ENCODE measurements at places on chromosomes 1 and 21.

DNA sequence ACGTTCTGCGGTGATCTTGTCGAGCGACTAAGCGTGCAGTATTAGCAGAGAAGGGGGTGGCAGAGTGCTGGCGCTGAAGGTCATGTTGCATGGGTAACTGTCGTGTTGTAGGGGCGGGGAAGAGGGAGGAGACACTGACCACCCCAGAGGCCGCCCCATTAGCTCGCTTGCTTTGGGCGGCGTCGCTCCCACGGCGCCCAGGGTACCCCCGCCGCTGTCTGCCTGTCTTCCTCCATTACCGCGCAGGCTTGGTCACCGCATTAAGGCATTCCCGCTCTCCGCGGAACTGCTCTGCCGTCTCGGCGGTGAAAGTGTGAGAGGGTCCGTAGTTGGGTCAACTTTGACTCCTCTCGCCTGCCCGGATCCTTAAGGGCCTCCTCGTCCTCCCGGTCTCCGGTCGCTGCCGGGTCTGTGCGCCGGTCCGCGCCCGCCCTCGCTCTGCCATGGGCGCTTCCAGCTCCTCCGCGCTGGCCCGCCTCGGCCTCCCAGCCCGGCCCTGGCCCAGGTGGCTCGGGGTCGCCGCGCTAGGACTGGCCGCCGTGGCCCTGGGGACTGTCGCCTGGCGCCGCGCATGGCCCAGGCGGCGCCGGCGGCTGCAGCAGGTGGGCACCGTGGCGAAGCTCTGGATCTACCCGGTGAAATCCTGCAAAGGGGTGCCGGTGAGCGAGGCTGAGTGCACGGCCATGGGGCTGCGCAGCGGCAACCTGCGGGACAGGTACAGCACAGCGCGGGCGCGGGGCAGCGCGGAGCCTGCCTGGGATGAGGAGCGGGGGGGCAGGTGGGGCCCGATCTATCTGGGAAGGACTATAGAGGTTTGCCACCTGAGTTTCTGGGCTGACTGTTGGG lies at the start of gene MTARC2:
Gene MTARC2 (plus strand): TSS at position 234 of the 846 bp plus-strand sequence. CDS start 210 bp downstream, at position 444.
- peaks cover 28% of the 10 kb centered on the region for H3K27me3 ChIP-seq
- H3K4me1 ChIP-seq = peaks cover 14% of the 10 kb centered on the region
- no peak within 1 kb of the TSS for H3K27ac ChIP-seq
- no peaks in the 10 kb centered on the region for H3K36me3 ChIP-seq
- no peak for DNase-seq
- peak within 1 kb of the TSS; percentile 74 for H3K4me3 ChIP-seq

GRCh38 chr1:177429234-177429633 lies 258.5 kb downstream of the BRINP2 start:
- no peak overlapping the region for H3K27ac ChIP-seq
- no peaks in the 10 kb centered on the region for H3K4me1 ChIP-seq

DNA sequence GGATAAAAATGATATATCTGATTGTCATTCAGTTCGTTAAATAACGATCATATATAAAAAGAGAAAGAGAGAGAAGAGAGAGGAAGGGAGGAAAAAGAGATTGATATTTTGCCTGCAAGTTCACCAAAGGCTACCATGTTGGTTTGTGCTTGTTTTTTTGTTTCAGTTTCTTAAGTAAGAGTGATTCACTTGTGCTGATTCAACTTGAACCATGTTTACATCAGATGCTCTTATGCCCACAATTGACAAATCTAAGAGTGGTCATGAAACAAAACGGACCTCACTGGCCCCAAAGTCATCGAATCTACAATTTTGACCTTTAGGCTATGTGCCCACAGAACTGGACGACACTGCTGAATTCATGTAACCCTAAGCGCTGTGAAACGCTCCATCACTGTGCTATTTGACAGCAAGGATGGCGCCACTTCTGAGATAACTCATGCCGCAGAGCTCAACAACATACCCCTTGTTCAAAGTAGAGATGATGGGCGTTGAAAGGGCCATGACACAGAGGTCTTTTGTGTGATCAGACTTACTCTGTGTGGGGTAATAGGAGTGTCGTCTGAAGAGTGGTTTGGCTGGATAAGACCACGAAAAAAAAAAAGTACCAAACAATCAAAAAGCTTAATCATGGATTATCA lies 481.4 kb downstream of the SETD4 start:
- no peaks in the 10 kb centered on the region for H3K36me3 ChIP-seq
- H3K27ac ChIP-seq = no peak overlapping the region
- H3K27me3 ChIP-seq = peaks cover 3% of the 10 kb centered on the region
- no peaks in the 10 kb centered on the region for H3K4me1 ChIP-seq

- H3K27me3 ChIP-seq = no peaks in the 10 kb centered on the region
- H3K4me1 ChIP-seq = peaks cover 3% of the 10 kb centered on the region
- H3K27ac ChIP-seq = no peak overlapping the region
- no peaks in the 10 kb centered on the region for H3K36me3 ChIP-seq
These were observed 94.4 kb upstream of the GREM2 start for GRCh38 chr1:240706150-240706935.

DNA sequence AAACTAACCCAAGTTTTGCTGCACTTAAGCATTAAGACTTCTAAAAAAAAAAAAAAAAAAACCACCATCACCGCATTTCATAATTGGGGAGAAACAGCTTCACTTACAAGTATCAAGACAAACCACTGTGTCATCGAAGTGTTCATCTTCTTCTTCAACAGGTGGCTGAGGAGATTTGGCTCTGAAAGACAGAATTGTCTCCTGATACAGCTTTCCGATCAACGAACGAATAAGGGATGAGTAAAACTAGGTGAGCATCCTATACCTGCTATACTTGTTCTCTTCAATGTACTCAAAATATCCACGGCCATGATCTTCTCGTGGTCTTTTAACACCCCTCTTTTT lies 2.0 kb downstream of the HNRNPU start:
- H3K4me3 ChIP-seq = peak overlapping the region; percentile 92
- no peaks in the 10 kb centered on the region for H3K27me3 ChIP-seq
- peak overlapping the region; percentile 100 for H3K27ac ChIP-seq
- H3K36me3 ChIP-seq = peaks cover 52% of the 10 kb centered on the region

DNA sequence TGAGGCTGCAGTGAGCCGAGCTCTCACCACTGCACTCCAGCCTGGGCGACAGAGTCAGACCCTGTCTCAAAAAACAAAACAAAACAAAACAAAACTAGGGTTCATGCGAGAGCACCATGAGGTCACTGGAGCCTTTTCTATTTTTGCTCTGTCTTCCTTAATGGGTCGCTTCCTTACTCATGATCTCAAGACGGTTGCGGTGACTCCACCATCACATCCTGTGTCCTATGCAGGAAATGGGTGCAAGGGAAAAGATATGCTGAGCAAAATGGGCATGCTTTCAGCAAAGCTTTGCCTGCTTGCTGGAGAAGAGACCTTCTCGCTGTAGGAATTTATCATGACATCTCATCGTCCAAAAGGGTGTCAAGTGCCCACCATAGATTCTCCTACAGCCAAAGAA lies 36.4 kb downstream of the WNT9A start:
- no peak overlapping the region for H3K27ac ChIP-seq
- peaks cover 1% of the 10 kb centered on the region for H3K27me3 ChIP-seq
- no peaks in the 10 kb centered on the region for H3K4me1 ChIP-seq
- no peaks in the 10 kb centered on the region for H3K36me3 ChIP-seq
- DNase-seq = no peak

DNA sequence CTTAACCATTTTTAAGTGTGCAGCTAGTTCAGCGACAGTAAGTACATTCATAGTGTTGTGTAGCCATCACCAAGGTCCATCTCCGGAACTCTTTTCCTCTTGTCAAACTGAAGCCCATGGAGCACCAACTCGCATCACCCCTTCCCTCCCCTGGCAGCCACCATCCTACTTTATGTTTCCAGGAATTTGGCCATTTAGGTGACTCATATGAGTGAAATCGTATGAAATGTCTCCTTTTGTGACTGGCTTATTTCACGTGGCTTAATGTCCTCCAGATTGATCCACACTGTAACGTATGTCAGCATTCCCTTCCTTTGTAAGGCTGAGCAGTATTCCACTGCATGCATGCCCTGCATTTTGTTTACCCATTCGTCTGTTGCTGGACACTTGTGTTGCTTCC lies 2.5 kb downstream of the COL6A2 start:
- no peak for DNase-seq
- peaks cover 23% of the 10 kb centered on the region for H3K36me3 ChIP-seq
- peaks cover 15% of the 10 kb centered on the region for H3K4me1 ChIP-seq
- H3K27me3 ChIP-seq = no peaks in the 10 kb centered on the region
- H3K27ac ChIP-seq = peak overlapping the region; percentile 4

DNA sequence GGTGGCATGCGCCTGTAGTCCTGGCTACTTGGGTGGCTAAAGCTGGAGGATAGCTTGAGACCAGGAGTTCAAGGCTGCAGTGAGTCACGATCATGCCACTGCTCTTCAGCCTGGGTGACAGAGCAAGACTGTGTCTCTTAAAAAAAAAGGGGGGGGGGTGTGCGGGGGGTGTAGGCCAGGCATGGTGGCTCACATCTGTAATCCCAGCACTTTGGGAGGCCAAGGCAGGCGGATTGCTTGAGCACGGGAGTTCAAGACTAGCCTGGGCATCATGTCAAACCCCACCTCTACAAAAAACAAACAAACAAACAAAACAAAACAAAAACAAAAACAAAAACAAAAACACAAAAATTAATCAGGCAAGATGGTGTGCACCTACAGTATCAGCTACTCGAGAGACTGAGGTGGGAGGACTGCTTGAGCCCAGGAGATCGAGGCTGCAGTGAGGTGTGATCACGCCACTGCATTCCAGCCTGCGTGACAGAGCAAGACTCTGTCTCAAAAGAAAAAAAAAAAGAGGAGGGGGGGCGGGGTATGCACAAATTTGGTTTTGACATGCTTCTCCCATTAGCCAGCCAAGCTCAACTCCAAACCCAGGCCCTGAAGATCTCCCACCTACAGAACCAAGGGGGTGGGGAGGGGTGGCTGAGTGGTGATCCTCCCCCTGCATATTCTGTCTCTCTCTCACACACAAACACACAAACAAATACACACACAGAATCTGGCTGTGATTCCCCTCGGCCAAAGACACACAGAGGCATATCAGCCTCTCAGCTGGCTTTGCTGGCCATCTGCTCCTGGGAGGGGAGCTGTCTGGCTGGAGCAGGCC lies 3.1 kb downstream of the PTAFR start:
- peaks cover 27% of the 10 kb centered on the region for H3K4me1 ChIP-seq
- peaks cover 16% of the 10 kb centered on the region for H3K27me3 ChIP-seq
- no peak overlapping the region for H3K27ac ChIP-seq
- DNase-seq = no peak
- H3K36me3 ChIP-seq = no peaks in the 10 kb centered on the region

GRCh38 chr1:174217248-174217647 lies 57.9 kb downstream of the RABGAP1L start:
- no peak overlapping the region for H3K4me3 ChIP-seq
- H3K36me3 ChIP-seq = peaks cover 21% of the 10 kb centered on the region
- DNase-seq = no peak

GRCh38 chr1:162709870-162710269 lies 77.6 kb downstream of the DDR2 start:
- no peaks in the 10 kb centered on the region for H3K4me1 ChIP-seq
- no peak for DNase-seq
- H3K27me3 ChIP-seq = no peaks in the 10 kb centered on the region

DNA sequence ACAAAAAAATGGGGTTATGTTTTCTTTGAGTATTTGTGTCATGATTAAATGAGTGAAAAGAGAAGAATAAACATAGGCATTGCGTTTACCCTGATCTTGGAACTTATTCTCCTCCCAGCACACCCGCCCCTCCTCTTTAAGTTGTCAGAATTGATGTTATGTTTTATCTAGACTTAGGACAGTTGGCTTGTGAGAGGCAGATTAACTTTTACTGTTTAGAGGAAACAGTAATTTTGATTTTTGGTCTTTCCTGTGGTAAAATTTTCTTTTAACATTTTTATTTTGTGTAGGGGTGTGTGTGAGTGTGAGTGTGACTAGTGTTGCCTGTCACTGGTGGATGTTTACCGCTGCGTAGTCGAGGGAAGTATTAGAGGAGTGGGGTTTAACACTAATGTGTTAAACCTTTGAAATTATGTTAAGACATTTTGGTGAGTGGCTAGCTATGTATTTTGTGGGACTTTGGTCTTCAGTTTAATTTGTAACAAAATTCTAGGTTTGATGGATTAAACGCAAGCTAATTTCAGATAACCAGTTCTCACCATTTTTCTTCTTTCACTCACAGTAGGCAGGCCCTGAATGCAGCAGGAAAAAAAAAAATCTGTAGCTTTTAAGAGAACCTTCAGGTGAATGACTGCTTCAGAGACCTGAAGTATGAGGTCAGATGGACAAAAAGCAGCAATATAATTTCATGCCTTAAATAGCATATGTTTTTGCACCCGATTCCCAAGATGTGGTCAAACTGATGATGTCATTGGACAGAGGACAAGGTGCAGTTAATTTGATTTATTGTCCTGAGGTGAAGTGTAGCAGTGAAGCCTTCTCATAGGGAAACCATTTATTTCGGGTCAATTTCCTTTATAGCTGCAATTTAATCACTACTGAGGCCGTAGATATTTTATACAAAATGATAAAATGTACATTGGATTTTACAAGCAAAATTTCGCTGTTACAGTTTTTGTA lies 2.7 kb downstream of the POU2F1 start:
- DNase-seq = no peak
- peak overlapping the region; percentile 97 for H3K4me3 ChIP-seq
- no peaks in the 10 kb centered on the region for H3K36me3 ChIP-seq
- H3K27ac ChIP-seq = peak overlapping the region; percentile 96
- peaks cover 63% of the 10 kb centered on the region for H3K4me1 ChIP-seq

DNA sequence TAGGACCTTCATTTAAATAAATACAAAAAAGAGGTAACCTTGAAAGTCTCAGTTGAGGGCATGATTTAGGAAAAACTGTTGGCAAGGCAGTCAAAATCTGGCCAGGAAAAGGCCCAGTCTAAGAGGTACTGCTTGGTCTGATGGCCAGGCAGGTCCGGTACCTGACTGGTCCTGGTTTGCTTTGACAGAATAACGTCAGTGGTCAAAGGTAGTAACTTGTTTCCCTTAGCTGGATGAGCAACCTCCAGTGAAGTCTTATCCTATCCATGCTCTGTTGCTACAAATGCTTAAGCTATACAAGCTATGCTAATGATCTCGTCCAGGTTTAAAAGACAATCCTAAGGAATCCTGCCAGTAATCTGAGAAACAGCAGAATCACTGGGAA lies 85.0 kb downstream of the PGBD5 start:
- peaks cover 11% of the 10 kb centered on the region for H3K27me3 ChIP-seq
- no peak overlapping the region for H3K4me3 ChIP-seq

DNA sequence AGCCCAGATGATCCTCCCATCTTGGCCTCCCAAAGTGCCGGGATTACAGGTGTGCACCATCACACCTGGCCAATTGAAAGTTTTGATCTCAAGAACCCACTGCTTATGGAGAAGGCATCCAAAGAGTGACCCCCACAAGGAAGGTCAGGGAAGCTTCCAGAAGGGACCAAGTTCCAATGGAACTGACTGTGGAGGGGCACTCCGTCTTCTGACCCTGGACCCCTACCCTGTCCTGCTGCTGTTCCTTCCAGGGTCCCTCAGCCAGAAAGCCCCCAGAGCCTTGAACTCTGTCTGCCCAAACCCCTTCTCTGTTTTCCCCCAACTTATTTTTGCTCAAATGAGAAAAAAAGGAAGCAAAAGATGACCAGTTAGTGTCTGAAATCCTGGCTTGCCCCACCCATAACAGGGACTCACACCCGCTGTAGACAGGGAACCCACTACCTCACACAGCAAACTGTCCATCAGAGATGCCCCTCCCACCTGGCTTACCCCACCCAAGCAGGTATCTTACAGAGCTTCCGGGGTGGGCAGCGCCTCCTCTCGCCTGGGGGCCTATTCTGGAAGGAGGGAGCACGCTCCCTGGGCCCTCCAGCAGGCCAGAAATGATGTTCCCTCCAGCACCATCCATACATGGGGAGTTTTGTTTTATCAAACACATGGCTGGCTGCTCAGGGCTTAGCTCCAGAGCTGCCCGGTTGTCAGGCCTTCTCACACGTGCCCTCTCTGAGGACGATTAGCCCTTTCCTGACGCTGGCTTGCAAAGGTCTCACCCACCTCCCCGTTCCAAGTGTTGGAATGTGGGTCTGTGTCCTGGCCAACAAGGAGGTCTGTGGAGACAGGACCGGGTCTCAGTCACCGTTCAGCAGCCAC lies 3.1 kb upstream of the WNT3A start:
- no peak for DNase-seq
- H3K4me3 ChIP-seq = no peak overlapping the region
- H3K27ac ChIP-seq = peak overlapping the region; percentile 55

Measured in naive thymus-derived CD8-positive, alpha-beta T cell (primary cell).